ENCODE measurements at places on chromosomes 3 and 15.

GRCh38 chr3:48715174-48715800 lies 1.7 kb downstream of the IP6K2 start:
- no peak for DNase-seq

GRCh38 chr3:147872568-147872967 lies 463.4 kb downstream of the ZIC1 start:
- DNase-seq = no peak

DNA sequence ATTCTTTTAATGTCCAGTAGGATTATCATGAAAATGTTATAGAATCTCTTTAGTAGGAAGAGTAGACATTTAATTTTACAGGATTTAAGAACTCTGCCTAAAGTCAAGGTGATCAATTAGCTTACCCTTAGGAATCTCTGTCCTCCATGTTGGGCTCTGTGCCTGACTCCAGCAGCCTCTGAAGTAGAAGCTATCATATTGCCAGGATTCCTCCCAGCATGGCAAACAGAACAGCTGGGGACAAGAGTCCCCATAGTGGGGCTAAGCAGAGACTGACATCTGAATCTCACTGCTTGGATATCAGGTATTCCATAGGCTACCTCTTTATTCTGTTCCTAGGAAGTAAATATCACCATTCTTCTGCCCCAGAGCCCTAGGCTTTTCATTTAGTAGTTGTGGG lies 1.5 kb downstream of the SLC15A2 start:
- no peak for DNase-seq

GRCh38 chr3:16357186-16358121 lies 92.4 kb downstream of the OXNAD1 start:
- DNase-seq = no peak

DNA sequence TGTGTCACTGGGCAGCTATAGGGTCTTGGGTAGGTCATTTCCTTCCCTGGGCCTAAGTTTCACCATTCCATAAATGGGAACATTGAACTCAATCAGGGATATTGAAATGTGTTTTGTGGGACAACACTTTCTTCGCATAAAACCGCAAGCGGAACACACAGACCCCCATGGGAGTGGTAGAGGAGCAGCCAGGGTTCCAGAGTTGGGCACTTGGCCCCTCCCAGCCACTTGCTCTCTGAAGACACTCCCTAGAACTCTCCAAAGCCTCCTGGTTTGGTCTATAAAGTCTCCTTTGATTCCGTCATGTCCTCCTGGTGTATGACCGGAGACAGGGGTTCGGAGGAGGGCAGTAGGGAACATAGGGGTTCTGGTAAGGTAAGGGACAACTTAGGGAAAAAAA lies 271.7 kb downstream of the UACA start:
- DNase-seq = no peak

DNA sequence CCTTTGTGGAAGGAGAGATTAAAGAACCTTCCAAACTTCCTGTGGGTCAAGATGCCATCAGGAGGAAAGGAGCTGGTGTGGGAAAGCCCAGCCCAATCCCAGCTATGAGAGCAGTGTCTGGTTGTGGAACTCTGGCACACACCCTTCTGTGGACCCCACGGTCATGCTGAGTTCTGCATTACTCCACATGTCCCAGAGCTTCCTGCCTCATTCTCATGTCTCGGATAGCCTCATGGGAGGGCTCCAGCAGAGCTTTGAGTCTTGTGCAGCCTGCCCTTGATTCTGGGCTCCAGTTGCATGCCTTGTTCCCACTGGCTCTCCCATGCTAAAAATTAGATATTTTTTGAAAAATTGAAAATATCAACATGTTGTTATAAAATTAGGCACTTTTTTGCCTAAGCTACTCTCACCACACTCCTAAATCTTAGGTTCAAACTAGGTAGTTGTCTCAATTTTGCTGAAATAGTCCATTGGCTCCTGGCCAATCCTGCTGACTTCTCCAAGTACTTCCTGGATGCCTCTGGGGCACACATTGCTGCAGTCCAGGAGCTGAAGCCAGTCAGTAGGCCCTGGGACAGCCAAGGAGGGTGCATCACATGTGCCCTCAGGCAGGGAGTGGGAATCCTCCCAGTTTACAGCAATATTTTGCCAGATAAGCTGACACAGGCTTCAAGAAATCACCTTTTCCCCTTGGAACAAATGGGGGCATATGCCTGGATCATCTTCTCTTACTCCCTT lies 144.3 kb downstream of the EEFSEC start:
- DNase-seq = no peak

DNA sequence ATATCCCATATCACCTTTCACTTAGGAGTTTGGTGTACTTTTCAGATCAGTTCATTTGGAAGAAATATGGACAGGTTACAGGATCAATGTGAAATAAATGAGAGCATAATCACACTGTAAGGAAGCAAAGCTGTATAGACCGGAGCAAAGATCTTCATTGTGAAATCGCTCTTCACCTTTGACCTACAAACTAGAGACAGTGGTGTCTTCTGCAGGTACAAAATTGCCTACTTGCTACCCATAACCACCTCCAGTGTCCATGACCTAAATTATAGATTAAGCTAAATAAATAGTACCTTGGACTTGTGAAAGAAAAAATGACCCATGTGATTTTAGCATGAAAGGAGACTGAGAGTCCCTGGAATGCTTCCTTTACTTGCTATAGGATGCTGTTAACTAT lies 379.5 kb upstream of the SUCLG2 start:
- DNase-seq = no peak

- no peak for DNase-seq
These were observed 104.7 kb downstream of the OSBPL10 start for GRCh38 chr3:31876331-31876730.

All from GM06990 (cell line).